Activated CD4-positive, alpha-beta T cell treated with anti-CD3 and anti-CD28 coated beads, Interleukin-2, amount 10 ng/mL, durations not matched to agents 7 days and 5 days (primary cell): ENCODE measurements at places on chromosomes 2 and 18. TPM values are rescaled to one million over a fixed set of nuclear protein-coding genes. Genes with fewer than 3 reads are reported as not detected.

CFAP221 gene
- not detected for total RNA-seq

FOXI3 gene
- total RNA-seq: not detected

STPG4 gene
- 0.44 TPM for total RNA-seq

CDH19 gene
- not detected for total RNA-seq

CRYGD gene
- total RNA-seq: not detected

GTF2A1L gene
- total RNA-seq: not detected

C2orf15 gene
- 1.2 TPM for total RNA-seq

DARS1 gene
- total RNA-seq: 90.9 TPM

GPC1 gene
- total RNA-seq: 7.3 TPM

COLEC11 gene
- 0.35 TPM for total RNA-seq

ABCG5 gene
- total RNA-seq: not detected

TRIM43 gene
- total RNA-seq: not detected

DNA sequence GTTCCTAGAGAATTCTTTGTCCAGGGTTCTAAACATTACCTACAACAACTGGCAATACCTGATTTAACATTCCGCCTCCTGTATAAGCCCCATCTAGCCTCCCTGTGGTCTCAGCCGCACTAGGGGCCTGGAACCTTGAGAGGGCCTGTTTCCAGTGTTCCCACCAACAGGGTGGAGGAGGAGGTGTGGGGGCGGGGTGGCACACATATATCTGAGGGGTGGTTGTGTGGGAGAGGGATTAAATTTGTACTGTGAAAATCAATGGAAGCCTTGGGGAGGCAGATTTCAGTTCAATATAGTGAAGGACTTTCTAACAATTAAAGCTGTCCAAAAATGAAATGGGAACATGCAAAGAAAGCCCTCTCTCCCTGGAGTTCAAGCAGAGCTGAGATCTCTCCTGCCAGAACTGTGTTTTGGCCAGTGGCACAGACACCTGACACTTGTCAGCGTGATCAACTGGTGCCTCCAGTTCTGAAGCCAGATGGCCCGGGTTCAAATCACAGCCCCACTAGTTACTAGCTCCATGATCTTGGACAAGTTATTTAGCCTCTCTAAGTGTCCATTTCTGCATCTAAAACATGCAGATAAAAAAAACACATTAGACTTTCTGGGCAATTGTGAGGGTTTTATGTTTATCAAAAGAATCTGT lies 17.0 kb upstream of the FZD7 start:
- H3K36me3 ChIP-seq: no peaks in the 10 kb centered on the region
- no peak for DNase-seq
- no peak overlapping the region for H3K27ac ChIP-seq
- H3K4me3 ChIP-seq: no peak overlapping the region

GRCh38 chr2:223993634-223994232 lies 36.5 kb downstream of the MRPL44 start:
- DNase-seq: peak; percentile 75
- no peak overlapping the region for H3K27ac ChIP-seq
- H3K36me3 ChIP-seq: no peaks in the 10 kb centered on the region
- no peaks in the 10 kb centered on the region for H3K27me3 ChIP-seq
- H3K4me1 ChIP-seq: peaks cover 13% of the 10 kb centered on the region

- H3K4me1 ChIP-seq: no peaks in the 10 kb centered on the region
- H3K27me3 ChIP-seq: no peaks in the 10 kb centered on the region
- H3K27ac ChIP-seq: no peak overlapping the region
- DNase-seq: no peak
These were observed 285.3 kb upstream of the KYNU start for GRCh38 chr2:142592171-142592570.

- DNase-seq: no peak
- no peak overlapping the region for H3K27ac ChIP-seq
- H3K4me3 ChIP-seq: no peak overlapping the region
- H3K36me3 ChIP-seq: no peaks in the 10 kb centered on the region
These were observed 113.1 kb upstream of the RAB12 start for GRCh38 chr18:8496186-8496585.

- H3K27ac ChIP-seq: no peak overlapping the region
- H3K4me3 ChIP-seq: no peak overlapping the region
- no peaks in the 10 kb centered on the region for H3K36me3 ChIP-seq
These were observed 134.8 kb downstream of the COL6A3 start for GRCh38 chr2:237279012-237279768.

GRCh38 chr2:36088716-36089328 lies 266.8 kb upstream of the CRIM1 start:
- no peaks in the 10 kb centered on the region for H3K36me3 ChIP-seq
- peaks cover 4% of the 10 kb centered on the region for H3K27me3 ChIP-seq
- no peaks in the 10 kb centered on the region for H3K4me1 ChIP-seq
- H3K4me3 ChIP-seq: no peak overlapping the region

- peak; percentile 45 for DNase-seq
- H3K27me3 ChIP-seq: peaks cover 4% of the 10 kb centered on the region
- H3K36me3 ChIP-seq: no peaks in the 10 kb centered on the region
- peaks cover 12% of the 10 kb centered on the region for H3K4me1 ChIP-seq
These were observed 146.7 kb downstream of the PARD3B start for GRCh38 chr2:204691911-204692510.

DNA sequence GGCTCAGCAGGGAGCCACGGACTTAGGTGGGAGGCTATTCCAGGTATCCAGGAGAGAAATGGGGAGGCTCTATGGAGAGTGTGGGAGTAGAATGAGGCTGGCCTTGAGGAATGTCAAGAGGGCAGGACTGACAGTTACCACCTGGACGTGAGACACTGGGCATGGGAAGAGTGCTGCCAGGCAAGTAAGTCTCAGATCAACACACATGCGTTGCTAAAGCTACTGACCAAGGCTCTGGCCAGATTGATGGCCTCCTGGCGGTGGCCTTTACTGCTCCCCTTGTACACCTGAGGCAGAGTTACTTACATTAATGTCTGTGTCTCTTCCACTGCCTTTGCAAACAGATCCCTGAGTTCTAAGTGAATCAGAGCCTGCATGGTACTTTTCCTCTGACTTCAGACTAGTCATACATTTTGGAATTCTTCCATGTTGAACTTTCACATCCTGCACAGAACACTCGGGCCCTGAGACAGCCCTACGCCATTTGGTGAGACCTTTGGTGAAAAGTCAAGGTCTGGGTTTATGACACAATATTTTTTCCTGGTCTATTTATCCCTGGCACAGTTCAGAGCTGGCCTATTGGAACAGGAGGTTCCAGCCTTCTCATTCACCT lies 398.8 kb upstream of the TRIB2 start:
- no peaks in the 10 kb centered on the region for H3K36me3 ChIP-seq
- no peak for DNase-seq
- no peak overlapping the region for H3K4me3 ChIP-seq
- peaks cover 19% of the 10 kb centered on the region for H3K4me1 ChIP-seq

- peak; percentile 58 for DNase-seq
- no peak overlapping the region for H3K27ac ChIP-seq
- H3K27me3 ChIP-seq: no peaks in the 10 kb centered on the region
- no peaks in the 10 kb centered on the region for H3K4me1 ChIP-seq
- no peak overlapping the region for H3K4me3 ChIP-seq
These were observed 14.3 kb downstream of the COPS7B start for GRCh38 chr2:231800493-231801091.

DNA sequence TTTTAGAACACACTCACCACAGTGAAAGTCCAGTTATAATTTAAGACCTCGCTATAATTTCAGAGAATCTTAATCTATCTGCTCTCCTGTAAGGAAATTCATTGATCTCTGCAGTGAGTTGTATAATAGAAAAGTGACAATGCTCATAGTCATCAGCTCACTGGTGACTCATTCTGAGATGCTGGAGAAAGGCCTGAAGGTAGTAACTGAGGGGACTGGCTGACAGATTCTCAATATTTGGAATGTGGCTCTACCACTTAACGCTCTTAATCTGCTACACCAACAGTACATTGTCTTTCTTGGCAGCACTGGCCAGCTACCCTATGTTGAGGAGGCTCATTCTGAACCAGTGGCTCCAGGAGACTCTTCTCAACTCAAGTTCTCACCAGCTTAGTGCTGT lies 246.1 kb downstream of the RPRM start:
- DNase-seq: no peak
- no peak overlapping the region for H3K27ac ChIP-seq
- H3K4me3 ChIP-seq: no peak overlapping the region

- DNase-seq: no peak
- H3K4me3 ChIP-seq: no peak overlapping the region
- H3K36me3 ChIP-seq: peaks cover 26% of the 10 kb centered on the region
These were observed 71.1 kb downstream of the PIK3C3 start for GRCh38 chr18:42025974-42026625.

DNA sequence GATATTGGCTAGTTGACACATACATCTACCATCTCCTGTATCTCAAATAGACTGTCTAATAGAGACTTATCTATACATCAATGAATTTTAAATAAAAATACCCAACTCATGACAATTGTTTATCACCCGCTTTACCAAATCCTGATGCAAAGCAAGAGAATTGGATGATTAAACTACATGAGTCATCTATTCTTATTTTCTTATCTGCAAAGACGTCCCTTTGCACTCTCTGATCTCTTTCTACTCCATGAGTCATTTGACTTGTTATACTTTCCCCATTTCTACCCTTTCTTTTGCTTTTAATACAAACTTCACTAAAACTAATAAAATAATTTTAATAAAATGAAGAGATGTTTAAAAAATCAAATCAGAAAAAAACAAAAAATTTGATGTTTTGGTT lies 261.7 kb upstream of the MAP2 start:
- no peaks in the 10 kb centered on the region for H3K4me1 ChIP-seq
- no peak for DNase-seq

GRCh38 chr2:200356321-200356720 lies 49.8 kb downstream of the SPATS2L start:
- no peak overlapping the region for H3K4me3 ChIP-seq
- H3K4me1 ChIP-seq: no peaks in the 10 kb centered on the region
- H3K27ac ChIP-seq: no peak overlapping the region
- no peaks in the 10 kb centered on the region for H3K36me3 ChIP-seq
- H3K27me3 ChIP-seq: no peaks in the 10 kb centered on the region
- no peak for DNase-seq

DNA sequence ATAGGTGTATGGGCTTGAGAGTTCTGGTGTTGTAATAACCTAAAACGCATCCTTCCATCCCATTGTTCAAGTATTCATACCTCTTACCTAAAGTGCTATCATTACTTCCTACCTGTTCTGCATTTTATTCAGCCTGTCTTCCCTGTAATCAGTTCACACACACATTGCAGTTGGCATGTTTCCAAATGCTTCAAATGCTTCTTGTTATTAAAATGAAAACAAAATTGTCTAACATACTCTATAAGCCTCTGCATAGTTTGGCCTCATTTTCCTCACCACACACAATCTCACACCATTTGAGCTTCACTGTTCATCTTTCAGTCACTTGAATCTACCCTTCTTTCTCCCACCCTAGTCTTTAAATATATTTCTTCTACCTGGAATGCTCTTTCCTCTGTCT lies 1178.2 kb upstream of the NRXN1 start:
- no peak overlapping the region for H3K4me3 ChIP-seq
- H3K27me3 ChIP-seq: no peaks in the 10 kb centered on the region
- DNase-seq: no peak
- H3K4me1 ChIP-seq: no peaks in the 10 kb centered on the region
- H3K27ac ChIP-seq: no peak overlapping the region
